Naive B cell (primary cell): ENCODE measurements at places on chromosomes 4 and X. TPM values are rescaled to one million over a fixed set of nuclear protein-coding genes. Genes with fewer than 3 reads are reported as not detected.

Gene CFAP47
- polyA plus RNA-seq = not detected

- no peak overlapping the region for H3K4me3 ChIP-seq
- H3K36me3 ChIP-seq = no peaks in the 10 kb centered on the region
- no peak overlapping the region for H3K27ac ChIP-seq
- no peaks in the 10 kb centered on the region for H3K27me3 ChIP-seq
These were observed 202.7 kb downstream of the CRLF2 start for GRCh38 chrX:1009771-1010170.

GRCh38 chr4:185592845-185593488 is 57.7 kb upstream of the PDLIM3 start:
- no peak overlapping the region for H3K4me3 ChIP-seq
- peaks cover 10% of the 10 kb centered on the region for H3K36me3 ChIP-seq
- no peak overlapping the region for H3K27ac ChIP-seq
- peaks cover 37% of the 10 kb centered on the region for H3K27me3 ChIP-seq

- no peak overlapping the region for H3K27ac ChIP-seq
- H3K36me3 ChIP-seq = no peaks in the 10 kb centered on the region
- peaks cover 9% of the 10 kb centered on the region for H3K27me3 ChIP-seq
- H3K4me3 ChIP-seq = no peak overlapping the region
- no peaks in the 10 kb centered on the region for H3K4me1 ChIP-seq
These were observed 174.0 kb downstream of the AFAP1 start for GRCh38 chr4:7765666-7766065.

DNA sequence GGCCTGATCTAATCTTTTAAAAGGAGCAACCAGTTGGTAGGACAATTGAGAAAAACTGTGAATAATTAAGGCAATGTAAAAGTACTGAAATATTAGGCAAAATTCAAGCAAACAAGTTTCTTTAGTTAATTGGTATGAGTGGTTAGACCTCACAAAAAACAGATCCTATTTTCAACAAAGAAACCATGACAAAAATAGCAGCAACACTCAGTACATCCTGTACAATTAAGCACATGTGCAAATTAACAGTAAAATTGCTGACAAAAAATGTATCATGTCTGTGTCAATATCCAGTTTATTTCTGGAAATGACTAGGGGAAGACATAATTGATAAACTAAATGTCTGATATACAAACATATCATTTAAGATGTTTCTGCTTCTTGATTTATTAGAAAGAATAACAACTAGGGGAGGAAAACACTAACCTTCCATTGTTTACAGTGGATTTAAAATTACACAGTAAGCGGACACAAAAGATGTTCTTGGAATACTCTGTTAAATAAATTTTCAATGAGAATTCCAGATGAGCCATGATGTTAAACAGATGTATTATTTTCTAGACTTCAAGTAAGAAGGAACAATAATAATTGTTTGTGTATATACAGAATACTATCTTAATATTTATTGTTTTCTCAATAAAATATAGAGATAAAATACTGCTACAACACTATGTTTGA is 638.9 kb downstream of the SPRY1 start:
- H3K4me1 ChIP-seq = no peaks in the 10 kb centered on the region
- H3K36me3 ChIP-seq = no peaks in the 10 kb centered on the region
- no peak overlapping the region for H3K27ac ChIP-seq
- no peak for DNase-seq
- H3K27me3 ChIP-seq = no peaks in the 10 kb centered on the region
